Progenitor cell of endocrine pancreas (in vitro differentiated cells): ENCODE measurements at places on chromosomes 7 and 10. TPM values are rescaled to one million over a fixed set of nuclear protein-coding genes. Genes with fewer than 3 reads are reported as not detected.

DNA sequence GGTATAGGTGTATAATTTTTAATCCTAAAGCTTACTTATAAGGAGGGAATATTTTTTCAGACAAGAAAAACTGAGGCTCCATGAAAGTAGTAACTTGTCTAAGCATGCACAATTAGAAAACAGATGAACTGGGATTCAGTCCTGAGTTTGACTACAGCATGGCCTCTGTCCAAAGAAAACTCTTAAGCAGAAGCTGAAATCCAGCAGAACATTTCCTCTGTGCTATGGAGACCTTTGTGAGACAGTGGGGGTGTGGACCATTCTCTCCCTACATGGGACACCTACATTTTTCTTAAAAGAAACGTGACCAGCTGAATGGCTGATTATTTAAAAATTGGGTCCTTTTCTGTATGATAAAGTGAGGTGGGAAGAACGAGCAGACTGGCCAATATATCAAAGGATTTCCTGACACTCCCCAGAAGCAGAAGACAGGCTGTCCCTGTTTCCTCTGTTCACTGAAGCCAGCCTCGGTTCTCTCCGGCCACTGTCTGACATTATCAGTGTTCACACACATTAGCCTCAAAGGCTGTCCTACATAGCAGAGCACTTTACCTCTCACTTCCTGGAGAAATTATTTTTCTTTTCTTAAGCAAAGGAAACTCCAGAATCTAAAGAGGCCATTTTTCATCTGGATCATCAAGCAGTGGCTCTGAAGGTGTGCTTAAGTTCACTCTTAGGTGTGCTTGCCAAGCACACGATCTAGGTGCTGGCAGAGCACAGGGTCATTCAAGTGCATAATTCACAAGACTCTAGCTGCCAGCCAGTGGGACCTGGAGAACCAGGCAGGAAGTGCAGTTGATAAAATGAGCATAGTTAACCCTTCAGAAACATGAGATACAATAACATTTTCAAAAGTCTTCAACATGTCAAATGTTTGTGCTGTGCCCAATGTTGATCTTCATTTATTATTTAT, 40.4 kb upstream of the KIAA1217 start:
- no peak overlapping the region for H3K27ac ChIP-seq
- DNase-seq: no peak
- peaks cover 5% of the 10 kb centered on the region for H3K4me1 ChIP-seq
- H3K4me3 ChIP-seq: no peak overlapping the region
- no peaks in the 10 kb centered on the region for H3K36me3 ChIP-seq

- peaks cover 3% of the 10 kb centered on the region for H3K36me3 ChIP-seq
- no peak for DNase-seq
- H3K27me3 ChIP-seq: no peaks in the 10 kb centered on the region
- no peak overlapping the region for H3K4me3 ChIP-seq
- H3K27ac ChIP-seq: peak overlapping the region; percentile 94
These were observed 1.6 kb upstream of the KIAA1217 start for GRCh38 chr10:24207341-24207740.

GRCh38 chr7:93015101-93015778, 102.5 kb downstream of the SAMD9 start:
- H3K4me3 ChIP-seq: no peak overlapping the region
- H3K27ac ChIP-seq: no peak overlapping the region
- H3K4me1 ChIP-seq: peaks cover 19% of the 10 kb centered on the region
- peaks cover 11% of the 10 kb centered on the region for H3K27me3 ChIP-seq

DNA sequence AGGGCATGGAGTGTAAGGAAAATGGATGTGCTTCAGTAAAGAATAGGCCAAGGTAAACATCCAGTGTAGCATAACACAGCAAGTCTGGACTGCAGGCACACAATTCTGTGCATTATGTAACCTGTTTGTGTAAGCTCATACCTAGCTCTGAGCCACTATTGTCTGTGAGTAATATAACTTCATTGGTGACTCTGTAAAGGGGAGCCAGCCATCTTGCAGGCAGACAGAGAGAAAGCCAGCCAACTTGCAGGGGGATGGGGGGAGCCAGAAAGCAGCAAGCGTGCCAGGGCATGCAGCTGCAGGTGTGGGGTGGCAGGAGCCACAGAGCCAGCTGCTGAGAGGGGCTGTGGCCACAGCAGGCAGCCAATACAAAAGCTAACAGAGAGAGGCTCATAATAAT, 449.2 kb downstream of the IPMK start:
- H3K4me1 ChIP-seq: peaks cover 3% of the 10 kb centered on the region
- H3K4me3 ChIP-seq: no peak overlapping the region

- no peak overlapping the region for H3K27ac ChIP-seq
- H3K36me3 ChIP-seq: no peaks in the 10 kb centered on the region
- H3K27me3 ChIP-seq: peaks cover 6% of the 10 kb centered on the region
- H3K4me3 ChIP-seq: no peak overlapping the region
- H3K4me1 ChIP-seq: peaks cover 2% of the 10 kb centered on the region
- no peak for DNase-seq
These were observed 14.0 kb upstream of the ATXN7L1 start for GRCh38 chr7:105890290-105890997.

CARD11 gene
- 11.0 and 15.8 TPM in 2 replicates for total RNA-seq

DNA sequence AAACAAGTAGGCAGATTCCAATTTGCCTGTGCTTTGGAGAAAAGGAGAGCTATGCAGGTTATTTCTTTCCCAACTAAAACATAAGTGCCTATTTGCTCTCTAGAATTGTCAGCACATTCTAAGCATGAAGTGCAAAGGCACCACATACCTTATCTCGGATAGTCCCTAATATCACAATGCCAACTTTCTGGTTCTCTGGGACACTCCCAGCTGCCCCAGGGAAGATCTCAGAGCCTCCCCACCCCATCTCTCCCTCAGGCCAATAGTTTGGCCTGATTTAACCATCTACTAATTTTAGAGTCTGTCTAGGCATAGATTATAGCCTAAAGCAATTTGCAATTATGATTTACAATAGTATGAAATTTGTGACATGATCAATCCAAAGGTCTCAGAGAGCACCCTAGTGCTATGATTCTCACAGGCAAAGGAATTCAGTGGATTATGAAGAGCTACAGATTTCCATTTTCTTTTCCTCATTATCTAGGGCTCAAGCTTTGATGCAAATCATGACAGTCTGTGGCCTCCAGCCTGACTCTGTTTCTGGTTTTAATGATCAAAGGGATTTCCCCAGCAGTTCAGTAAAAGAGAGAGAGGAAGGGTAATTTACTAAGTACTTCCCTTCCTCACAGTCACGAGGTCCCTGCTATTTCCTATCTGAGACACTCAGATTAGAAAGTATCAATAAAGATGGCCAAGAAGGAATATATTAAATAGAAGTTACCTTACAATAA, 29.0 kb upstream of the IL6 start:
- peaks cover 7% of the 10 kb centered on the region for H3K4me1 ChIP-seq
- no peak overlapping the region for H3K27ac ChIP-seq
- H3K36me3 ChIP-seq: no peaks in the 10 kb centered on the region
- H3K27me3 ChIP-seq: peaks cover 5% of the 10 kb centered on the region
- DNase-seq: no peak

GRCh38 chr7:108232076-108232475, 101.9 kb upstream of the LAMB4 start:
- DNase-seq: no peak
- no peaks in the 10 kb centered on the region for H3K27me3 ChIP-seq
- peaks cover 29% of the 10 kb centered on the region for H3K4me1 ChIP-seq
- H3K4me3 ChIP-seq: no peak overlapping the region
- H3K27ac ChIP-seq: no peak overlapping the region

ZNF853 gene
- total RNA-seq: 13.7 and 14.3 TPM in 2 replicates

H2BK1 gene
- not detected in 2 replicates for total RNA-seq

- H3K36me3 ChIP-seq: peaks cover 1% of the 10 kb centered on the region
- no peak overlapping the region for H3K27ac ChIP-seq
- no peaks in the 10 kb centered on the region for H3K27me3 ChIP-seq
- H3K4me1 ChIP-seq: peaks cover 4% of the 10 kb centered on the region
- DNase-seq: no peak
- H3K4me3 ChIP-seq: no peak overlapping the region
These were observed 57.2 kb downstream of the ARHGAP12 start for GRCh38 chr10:31871266-31872065.

DNA sequence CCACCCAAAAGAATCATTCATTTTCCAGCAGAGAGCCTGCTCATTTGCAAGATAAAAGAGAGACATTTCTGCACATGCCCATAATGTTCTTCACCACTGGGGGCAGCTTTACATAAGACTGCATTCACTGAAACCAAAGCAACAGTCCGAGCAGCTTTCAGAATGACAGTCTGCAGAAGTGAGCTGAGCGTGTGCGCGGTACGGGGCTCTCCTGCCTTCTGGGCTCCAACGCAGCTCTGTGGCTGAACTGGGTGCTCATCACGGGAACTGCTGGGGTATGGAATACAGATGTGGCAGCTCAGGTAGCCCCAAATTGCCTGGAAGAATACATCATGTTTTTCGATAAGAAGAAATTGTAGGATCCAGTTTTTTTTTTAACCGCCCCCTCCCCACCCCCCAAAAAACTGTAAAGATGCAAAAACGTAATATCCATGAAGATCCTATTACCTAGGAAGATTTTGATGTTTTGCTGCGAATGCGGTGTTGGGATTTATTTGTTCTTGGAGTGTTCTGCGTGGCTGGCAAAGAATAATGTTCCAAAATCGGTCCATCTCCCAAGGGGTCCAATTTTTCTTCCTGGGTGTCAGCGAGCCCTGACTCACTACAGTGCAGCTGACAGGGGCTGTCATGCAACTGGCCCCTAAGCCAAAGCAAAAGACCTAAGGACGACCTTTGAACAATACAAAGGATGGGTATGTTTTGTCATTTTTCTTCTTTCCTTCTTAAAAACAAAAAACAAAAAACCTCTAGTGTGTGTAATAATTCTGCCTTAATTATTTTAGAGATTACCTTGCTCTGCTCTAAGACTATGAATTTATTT, at the start of gene LRRTM3:
Gene LRRTM3 (plus strand): TSS at position 141 of the 820 bp plus-strand sequence.
- peaks cover 17% of the 10 kb centered on the region for H3K4me1 ChIP-seq
- H3K27ac ChIP-seq: no peak within 1 kb of the TSS
- H3K27me3 ChIP-seq: peaks cover 47% of the 10 kb centered on the region
- peak; percentile 16 for DNase-seq

SLC25A28 gene
- total RNA-seq: 29.4 and 32.0 TPM in 2 replicates

DNA sequence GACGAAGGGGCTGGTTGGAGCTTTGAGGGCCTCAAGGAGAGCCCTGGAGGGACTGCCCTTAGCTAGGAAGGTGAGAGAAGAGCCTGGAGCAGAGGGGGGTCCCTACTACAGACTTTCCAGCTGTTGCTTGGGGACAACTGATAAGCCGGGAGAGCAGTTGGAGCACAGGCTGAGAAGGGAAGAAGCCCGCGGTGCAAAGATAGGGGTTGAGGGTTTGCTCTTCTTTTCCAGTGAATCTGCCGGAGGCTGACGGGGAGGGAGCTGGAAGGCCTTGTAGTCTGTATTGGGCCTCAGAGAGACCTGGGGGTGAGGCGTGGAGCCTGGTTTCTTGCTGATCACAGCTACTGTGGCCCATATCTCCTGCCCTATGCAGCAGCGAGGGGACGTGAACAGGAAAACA, 23.7 kb downstream of the CYP26A1 start:
- peak overlapping the region; percentile 11 for H3K27ac ChIP-seq
- H3K4me1 ChIP-seq: peaks cover 4% of the 10 kb centered on the region
- H3K4me3 ChIP-seq: no peak overlapping the region
- H3K27me3 ChIP-seq: no peaks in the 10 kb centered on the region
- H3K36me3 ChIP-seq: no peaks in the 10 kb centered on the region

DNA sequence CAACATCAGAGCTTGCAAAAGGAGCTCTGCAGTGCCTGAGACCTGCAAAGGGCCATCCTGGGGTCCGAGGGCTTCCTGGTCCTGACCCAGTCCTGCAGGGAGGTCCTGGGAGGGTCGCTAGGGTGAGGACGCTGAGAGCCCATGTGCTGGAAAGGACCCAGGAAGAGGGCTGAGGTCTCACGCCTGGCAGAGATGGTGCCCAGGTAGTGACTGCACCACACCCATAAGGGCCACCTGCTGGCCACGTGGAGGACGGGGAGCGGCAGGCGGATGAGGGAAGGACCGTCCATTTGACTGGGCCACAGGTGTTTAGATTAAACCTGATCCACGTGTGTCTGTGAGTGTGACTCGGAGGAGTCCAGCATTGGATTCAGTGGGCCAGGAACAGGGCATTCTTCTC, 392.8 kb downstream of the DNAJB6 start:
- no peak overlapping the region for H3K27ac ChIP-seq
- no peak overlapping the region for H3K4me3 ChIP-seq
- peaks cover 47% of the 10 kb centered on the region for H3K27me3 ChIP-seq
- peaks cover 2% of the 10 kb centered on the region for H3K36me3 ChIP-seq
- no peaks in the 10 kb centered on the region for H3K4me1 ChIP-seq

DNA sequence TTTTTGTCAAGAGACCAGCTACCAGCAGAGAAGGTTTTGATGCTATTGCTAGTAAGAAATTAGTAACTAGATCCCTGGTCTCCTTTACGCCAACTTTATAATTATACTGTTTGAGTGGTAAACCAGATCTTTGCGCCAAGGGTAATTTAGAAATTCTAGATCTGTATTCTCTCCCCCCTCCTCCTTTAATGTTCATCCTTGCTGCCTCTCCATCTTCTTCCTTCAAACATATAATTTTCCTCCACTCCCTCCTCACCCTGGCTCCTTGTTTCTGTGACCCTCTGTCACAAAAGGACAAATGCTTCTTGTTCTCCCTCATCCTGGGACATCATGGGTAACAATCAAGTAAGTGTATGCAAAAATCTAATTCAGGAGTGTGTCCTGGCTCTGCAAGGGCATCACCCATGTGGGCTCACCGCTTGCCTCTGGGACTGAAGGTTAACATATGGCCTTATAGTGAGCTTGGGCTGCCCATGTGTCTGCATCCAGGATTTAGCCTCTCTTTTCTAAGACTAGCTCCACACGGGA, 121.2 kb downstream of the BAMBI start:
- H3K4me1 ChIP-seq: peaks cover 12% of the 10 kb centered on the region
- no peak for DNase-seq
- H3K27ac ChIP-seq: no peak overlapping the region

- no peaks in the 10 kb centered on the region for H3K36me3 ChIP-seq
- H3K4me3 ChIP-seq: no peak overlapping the region
- H3K27ac ChIP-seq: no peak overlapping the region
- H3K27me3 ChIP-seq: peaks cover 2% of the 10 kb centered on the region
- peaks cover 29% of the 10 kb centered on the region for H3K4me1 ChIP-seq
These were observed 7.1 kb downstream of the CPA5 start for GRCh38 chr7:130351791-130352090.

DNA sequence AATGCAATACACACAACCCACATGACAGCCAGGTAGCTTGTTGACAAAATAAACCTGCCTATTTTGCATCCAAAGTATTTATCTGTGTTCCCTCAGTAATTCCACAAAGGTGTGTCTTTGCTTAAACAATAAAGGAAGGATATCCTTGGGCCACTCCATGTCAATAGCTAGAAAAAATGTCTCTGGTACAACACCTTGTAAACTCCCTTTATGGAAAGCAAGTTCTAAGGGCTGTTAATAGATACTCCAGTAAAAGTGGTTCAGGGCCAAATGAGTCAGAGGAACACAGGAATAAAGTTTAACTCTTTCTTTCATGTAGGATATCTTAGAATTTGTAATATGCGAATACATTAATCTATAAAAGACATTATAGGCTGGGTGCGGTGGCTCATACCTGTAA, 96.9 kb upstream of the LRRTM3 start:
- H3K27me3 ChIP-seq: no peaks in the 10 kb centered on the region
- DNase-seq: no peak
- H3K27ac ChIP-seq: no peak overlapping the region
- H3K4me3 ChIP-seq: no peak overlapping the region
